Activated naive CD8-positive, alpha-beta T cell treated with anti-CD3 and anti-CD28 coated beads, Interleukin-2, amount 10 ng/mL, durations not matched to agents 7 days and 5 days (primary cell): ENCODE measurements at places on chromosomes 13 and 19. TPM values are rescaled to one million over a fixed set of nuclear protein-coding genes. Genes with fewer than 3 reads are reported as not detected.

GRCh38 chr13:74329962-74330361, 195.8 kb upstream of the KLF12 start:
- H3K27ac ChIP-seq: no peak overlapping the region
- H3K4me3 ChIP-seq: no peak overlapping the region
- no peaks in the 10 kb centered on the region for H3K27me3 ChIP-seq
- peaks cover 2% of the 10 kb centered on the region for H3K36me3 ChIP-seq

- H3K27ac ChIP-seq: no peak overlapping the region
- no peak for DNase-seq
- H3K36me3 ChIP-seq: no peaks in the 10 kb centered on the region
- H3K4me3 ChIP-seq: no peak overlapping the region
Measured at GRCh38 chr19:41219924-41220567, 1.0 kb downstream of the AXL start.

The CPB2 gene
- not detected for total RNA-seq

The KLF2 gene
- 193 TPM for total RNA-seq
